ENCODE measurements at places on chromosomes 5 and 9.

- DNase-seq = no peak
These were observed 135.7 kb downstream of the CACNA1B start for GRCh38 chr9:138013273-138013672.

GRCh38 chr5:7676455-7676854 is 174.5 kb downstream of the CFAP90 start:
- no peak for DNase-seq

DNA sequence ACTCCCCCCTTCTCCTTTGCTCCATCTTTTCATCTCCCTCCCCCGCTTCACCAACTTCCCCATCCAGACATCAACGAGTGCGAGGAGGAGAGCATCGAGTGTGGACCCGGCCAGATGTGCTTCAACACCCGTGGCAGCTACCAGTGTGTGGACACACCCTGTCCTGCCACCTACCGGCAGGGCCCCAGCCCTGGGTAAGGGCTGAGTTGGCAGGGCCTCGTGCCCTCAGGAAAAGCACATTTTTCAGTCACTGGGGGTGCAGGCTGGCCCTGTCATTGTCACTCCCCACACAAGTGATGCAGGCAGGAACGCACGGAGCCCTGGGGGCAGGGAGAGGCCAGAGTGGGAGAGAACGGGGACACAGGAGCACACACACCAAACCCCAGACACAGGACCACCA is 12.4 kb upstream of the ASS1 start:
- no peak for DNase-seq

GRCh38 chr5:159969966-159970365 is 39.0 kb upstream of the TTC1 start:
- no peak for DNase-seq

DNA sequence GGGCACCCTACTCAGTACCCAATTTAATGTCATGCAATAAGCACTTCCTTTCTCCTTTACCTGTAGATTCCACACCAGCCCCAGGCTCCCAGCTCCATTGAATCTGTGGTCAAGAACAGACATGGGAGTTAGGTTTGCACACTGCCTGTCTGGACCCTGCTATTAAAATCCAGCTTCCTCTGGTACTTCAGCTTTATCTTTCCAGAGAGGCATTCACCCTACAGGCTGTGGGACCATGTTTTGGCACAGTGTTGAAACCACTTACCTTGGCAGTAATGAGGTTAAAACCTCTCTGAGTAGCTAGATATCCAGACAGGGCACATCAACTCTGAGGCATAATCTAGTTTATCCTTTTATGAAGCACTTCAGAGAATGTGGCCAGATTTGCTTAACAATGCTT is 191.5 kb upstream of the PCSK5 start:
- DNase-seq = no peak

All from activated CD4-positive, alpha-beta memory T cell treated with anti-CD3 and anti-CD28 coated beads, Interleukin-2, amount 10 ng/mL, durations not matched to agents 7 days and 5 days (primary cell).